ENCODE measurements at places on chromosomes 5 and 9. TPM values are rescaled to one million over a fixed set of nuclear protein-coding genes. Genes with fewer than 3 reads are reported as not detected.

The CDH10 gene
- total RNA-seq = not detected

DNA sequence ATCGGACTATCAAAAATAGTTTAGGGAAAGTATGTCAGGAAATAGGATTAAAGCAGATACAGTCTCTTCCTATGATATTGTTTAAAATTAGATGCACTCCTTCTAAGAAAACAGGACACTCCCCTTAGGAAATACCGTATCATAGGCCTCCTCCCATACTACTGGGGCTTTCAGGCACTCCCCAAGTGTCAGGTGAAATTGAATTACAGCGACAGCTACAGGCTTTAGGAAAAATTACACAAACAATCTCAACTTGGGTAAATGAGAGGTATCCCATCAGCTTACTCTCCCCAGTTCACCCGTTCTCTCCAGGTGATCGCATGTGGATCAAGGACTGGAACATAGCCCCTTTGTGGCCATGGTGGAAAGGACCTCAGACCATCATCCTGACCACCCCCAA, 110.4 kb upstream of the EPB41L4A start:
- DNase-seq = no peak

DNA sequence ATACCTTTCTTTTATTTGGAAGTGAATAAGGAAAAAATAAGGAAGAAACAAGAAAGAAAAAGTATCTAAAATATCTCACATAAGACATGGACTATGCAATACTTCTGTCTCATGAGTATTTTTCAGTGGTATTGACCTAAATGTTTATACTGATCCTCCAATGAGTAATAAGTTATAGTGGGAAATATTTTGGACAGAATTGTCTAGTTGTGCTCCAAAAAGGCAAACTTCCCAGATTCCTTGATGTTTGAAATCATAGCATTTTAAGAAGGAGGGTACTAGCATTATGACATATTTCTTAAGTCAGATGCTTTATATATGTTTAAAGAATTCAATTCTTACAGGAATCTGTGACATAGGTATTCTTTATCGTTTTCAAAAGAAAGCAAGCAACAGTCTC, 34.5 kb upstream of the BASP1 start:
- no peak for DNase-seq

The CAMK4 gene
- 1.7 TPM for total RNA-seq

- peak; percentile 23 for DNase-seq
These were observed 8.6 kb downstream of the HAVCR2 start for GRCh38 chr5:157100140-157100679.

DNA sequence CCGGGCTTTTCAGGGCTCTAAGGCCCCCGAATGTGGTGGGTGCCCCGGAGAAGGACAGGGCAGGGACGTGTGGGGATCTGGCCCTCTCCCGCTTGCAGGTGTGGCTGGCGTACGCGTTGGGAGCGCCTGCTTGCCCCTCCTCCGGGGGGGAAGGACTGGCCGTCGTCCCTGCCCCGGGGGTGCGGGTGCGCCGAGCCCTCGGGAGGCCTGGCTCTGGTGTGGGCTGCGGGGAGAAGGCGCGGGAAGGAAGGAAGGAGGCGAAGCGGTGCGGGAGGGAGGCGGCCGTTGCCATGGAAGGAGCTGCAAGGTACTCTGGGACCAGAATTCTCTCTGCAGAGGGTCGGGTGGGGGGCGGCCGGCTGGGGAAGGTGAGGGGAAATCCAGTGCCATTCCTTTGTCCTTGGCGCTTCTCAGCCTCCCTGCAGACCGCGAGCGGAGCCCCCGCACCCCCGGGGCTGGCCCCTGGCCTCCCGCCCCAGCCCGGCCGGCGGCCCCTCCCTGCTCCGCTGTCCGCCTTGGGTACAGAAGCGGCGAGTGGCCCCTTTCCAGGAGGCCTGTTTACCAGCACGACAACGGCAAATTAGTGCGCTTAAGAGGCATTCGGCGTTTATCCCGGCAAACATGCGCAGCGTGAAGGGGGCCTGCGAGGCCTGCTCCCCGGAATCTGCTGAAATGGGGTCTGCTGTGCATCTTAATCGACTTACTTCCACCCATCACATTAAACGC, 67.1 kb upstream of the UNC5A start:
- DNase-seq = peak; percentile 35

DNA sequence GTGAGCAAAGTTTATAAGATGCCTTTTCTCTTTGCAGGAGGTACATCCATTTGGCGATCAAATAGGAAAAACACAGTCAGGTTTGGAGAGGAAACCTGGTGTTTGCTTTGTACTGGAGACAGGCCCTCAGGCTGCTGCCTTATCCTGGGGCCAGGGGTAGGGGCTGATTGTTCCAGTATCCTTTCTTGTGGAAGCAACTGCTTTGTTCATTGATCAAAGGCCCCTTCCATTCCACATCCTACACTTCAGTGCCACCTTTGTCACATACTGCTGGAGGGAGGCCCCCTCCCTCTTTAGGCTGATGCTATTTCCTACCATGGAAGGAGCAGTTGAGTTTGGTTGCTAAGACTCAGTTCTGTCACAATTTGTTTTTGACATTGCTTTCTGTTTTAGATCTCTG, 778.1 kb downstream of the TLR4 start:
- no peak for DNase-seq

- DNase-seq = no peak
These were observed 233.6 kb downstream of the TRPM3 start for GRCh38 chr9:70887826-70888225.

The MARCOL gene
- not detected for total RNA-seq
